H9 (cell line): ENCODE measurements at places on chromosomes 13 and 19. TPM values are rescaled to one million over a fixed set of nuclear protein-coding genes. Genes with fewer than 3 reads are reported as not detected.

GRCh38 chr13:43611281-43612273 lies 175.2 kb downstream of the ENOX1 start:
- H3K4me3 ChIP-seq = no peak overlapping the region
- no peaks in the 10 kb centered on the region for H3K36me3 ChIP-seq
- no peak overlapping the region for H3K27ac ChIP-seq
- no peak for DNase-seq
- H3K27me3 ChIP-seq = no peaks in the 10 kb centered on the region

DNA sequence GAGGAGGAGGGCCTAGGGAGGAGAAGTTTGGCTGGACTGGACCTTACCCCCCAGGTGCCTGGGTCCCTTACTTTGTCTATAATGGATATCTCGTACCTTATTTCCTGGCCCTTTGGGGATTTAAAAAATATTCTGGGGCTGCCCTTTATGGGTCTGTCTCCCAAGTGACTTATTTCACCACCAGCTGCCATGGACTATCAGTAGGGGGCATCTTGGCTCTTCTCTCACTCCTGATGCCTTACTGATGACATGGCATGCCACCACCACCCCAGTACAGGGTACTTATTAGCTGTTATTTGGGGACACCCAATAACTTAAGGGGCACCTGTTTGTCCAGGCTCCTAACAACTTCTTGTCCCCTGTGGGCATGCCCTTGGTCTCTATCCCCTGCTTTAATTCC lies 38.0 kb downstream of the NFIX start:
- no peak for DNase-seq
- H3K4me1 ChIP-seq = no peaks in the 10 kb centered on the region
- H3K27me3 ChIP-seq = peaks cover 10% of the 10 kb centered on the region; the same call in 1 of the 2 replicates
- H3K36me3 ChIP-seq = no peaks in the 10 kb centered on the region
- H3K27ac ChIP-seq = no peak overlapping the region

- H3K4me3 ChIP-seq = no peak overlapping the region
- no peaks in the 10 kb centered on the region for H3K27me3 ChIP-seq
- no peaks in the 10 kb centered on the region for H3K36me3 ChIP-seq
- no peaks in the 10 kb centered on the region for H3K4me1 ChIP-seq
Measured at GRCh38 chr13:67318398-67318797, 88.3 kb upstream of the PCDH9 start.

DNA sequence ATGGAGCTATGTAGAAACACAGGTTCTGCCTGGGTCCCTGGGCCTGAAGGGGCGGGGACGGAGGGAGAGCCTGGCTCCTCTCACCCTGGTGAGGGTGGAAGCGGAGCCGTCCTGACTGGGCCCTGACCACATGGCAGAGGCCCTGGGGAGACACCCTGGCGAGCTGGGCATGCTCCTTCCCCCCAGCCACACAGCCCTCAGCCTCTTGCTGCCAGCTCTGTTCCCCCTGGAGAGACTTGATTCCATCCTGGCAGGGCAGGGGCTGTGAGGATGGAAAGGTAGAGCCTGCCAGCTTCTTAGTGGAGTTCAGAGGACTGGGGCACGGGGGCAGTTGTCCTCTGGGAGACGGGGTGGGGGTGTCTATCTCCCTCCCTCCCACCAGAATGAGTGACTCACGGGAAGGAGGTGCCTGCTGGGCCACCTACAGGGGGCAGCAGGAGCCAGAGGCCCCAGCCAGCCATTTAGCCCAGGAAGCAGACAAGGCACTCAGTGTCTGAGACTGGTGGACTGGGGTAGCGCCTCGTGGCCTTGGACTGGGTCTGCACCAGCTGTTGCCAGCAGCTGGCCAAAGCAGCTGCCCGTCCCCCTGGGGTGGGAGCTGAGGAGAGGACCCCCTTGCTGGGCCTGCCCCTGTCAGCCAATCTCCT lies 22.8 kb upstream of the RNF17 start:
- H3K4me1 ChIP-seq = no peaks in the 10 kb centered on the region
- H3K27me3 ChIP-seq = peaks cover 18% of the 10 kb centered on the region; the same call in 1 of the 2 replicates
- DNase-seq = peak; percentile 57
- no peaks in the 10 kb centered on the region for H3K36me3 ChIP-seq
- H3K4me3 ChIP-seq = no peak overlapping the region
- no peak overlapping the region for H3K27ac ChIP-seq

DNA sequence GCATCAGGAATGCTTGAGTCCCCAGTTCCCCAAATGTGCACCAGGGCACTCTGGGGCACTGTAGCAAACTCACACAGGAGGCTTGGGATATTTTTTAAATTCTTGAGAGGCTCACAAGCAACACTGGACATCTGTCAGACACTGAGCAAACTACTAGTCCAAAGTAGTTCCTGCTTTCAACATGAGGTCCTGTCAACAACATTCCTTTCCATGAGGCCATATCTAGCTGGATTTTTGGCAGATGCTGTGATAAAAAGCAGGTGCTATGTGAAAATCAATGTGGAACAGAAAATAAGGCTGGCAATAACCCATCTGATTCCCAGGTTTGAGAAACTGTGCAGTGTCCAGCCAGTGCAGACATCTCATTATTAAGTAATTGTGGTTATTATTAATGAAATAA lies 50.5 kb downstream of the STARD13 start:
- no peaks in the 10 kb centered on the region for H3K27me3 ChIP-seq
- H3K4me3 ChIP-seq = no peak overlapping the region
- H3K27ac ChIP-seq = no peak overlapping the region
- H3K4me1 ChIP-seq = no peaks in the 10 kb centered on the region
- peaks cover 5% of the 10 kb centered on the region; the same call in 1 of the 2 replicates for H3K36me3 ChIP-seq
- DNase-seq = no peak

GRCh38 chr13:72952529-72953141 lies 106.2 kb upstream of the KLF5 start:
- no peak overlapping the region for H3K27ac ChIP-seq
- H3K36me3 ChIP-seq = peaks cover 19% of the 10 kb centered on the region
- H3K27me3 ChIP-seq = no peaks in the 10 kb centered on the region
- H3K4me3 ChIP-seq = no peak overlapping the region

GRCh38 chr19:2454962-2455850 lies 1.6 kb downstream of the LMNB2 start:
- H3K27ac ChIP-seq = no peak overlapping the region
- H3K27me3 ChIP-seq = no peaks in the 10 kb centered on the region
- no peak for DNase-seq
- no peaks in the 10 kb centered on the region; the same call in 1 of the 2 replicates for H3K4me1 ChIP-seq

- no peaks in the 10 kb centered on the region for H3K27me3 ChIP-seq
- no peaks in the 10 kb centered on the region for H3K36me3 ChIP-seq
- no peak overlapping the region for H3K27ac ChIP-seq
- H3K4me3 ChIP-seq = no peak overlapping the region
Measured at GRCh38 chr13:55705526-55705925, 1435.2 kb upstream of the PRR20A start.

DNA sequence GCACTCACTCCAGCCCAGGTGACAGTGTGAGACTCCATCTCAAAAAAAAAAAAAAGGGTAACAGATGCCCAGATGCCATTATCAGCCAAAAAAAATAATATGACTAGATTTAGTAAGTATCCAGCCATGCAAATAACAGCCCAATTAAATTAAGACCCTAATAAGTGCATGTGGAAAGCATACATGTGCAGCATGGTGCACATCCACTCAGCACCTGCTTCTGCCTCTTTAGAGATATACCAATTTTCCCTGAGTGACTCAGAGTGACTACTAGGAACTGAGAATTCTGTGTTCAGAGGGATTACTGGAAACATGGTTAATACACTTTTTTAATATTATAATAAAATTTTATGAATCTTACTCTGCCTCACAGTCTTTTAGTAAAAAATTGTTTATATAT lies 29.8 kb upstream of the ZNF675 start:
- no peak overlapping the region for H3K27ac ChIP-seq
- no peaks in the 10 kb centered on the region for H3K4me1 ChIP-seq
- H3K36me3 ChIP-seq = no peaks in the 10 kb centered on the region
- no peak overlapping the region for H3K4me3 ChIP-seq
- no peaks in the 10 kb centered on the region for H3K27me3 ChIP-seq

DNA sequence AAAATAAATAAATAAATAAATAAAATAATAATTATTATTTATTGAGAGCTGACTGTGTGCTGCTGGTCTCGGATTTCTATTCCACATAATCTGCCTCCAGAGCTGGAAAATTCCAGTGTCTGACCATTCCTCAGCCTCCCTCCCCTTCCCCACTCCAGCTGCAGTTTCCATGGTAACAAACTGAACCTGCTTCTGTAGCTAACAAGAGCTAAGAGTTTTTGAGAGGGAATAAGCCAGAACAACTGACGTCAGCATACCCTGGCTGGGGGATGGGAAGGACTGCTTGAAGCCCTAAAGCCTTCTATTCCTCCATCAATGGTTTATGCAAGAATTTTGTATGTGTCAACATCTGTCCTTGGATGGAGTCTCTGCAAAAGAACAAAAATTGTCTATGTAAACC lies 26.0 kb upstream of the PEG3 start:
- H3K27me3 ChIP-seq = no peaks in the 10 kb centered on the region
- peaks cover 6% of the 10 kb centered on the region for H3K36me3 ChIP-seq
- no peak overlapping the region for H3K27ac ChIP-seq

- H3K36me3 ChIP-seq = peaks cover 16% of the 10 kb centered on the region
- no peaks in the 10 kb centered on the region for H3K27me3 ChIP-seq
- no peak for DNase-seq
- H3K4me3 ChIP-seq = no peak overlapping the region
- no peak overlapping the region for H3K27ac ChIP-seq
Measured at GRCh38 chr13:110546926-110547325, 14.6 kb downstream of the RAB20 start.

DNA sequence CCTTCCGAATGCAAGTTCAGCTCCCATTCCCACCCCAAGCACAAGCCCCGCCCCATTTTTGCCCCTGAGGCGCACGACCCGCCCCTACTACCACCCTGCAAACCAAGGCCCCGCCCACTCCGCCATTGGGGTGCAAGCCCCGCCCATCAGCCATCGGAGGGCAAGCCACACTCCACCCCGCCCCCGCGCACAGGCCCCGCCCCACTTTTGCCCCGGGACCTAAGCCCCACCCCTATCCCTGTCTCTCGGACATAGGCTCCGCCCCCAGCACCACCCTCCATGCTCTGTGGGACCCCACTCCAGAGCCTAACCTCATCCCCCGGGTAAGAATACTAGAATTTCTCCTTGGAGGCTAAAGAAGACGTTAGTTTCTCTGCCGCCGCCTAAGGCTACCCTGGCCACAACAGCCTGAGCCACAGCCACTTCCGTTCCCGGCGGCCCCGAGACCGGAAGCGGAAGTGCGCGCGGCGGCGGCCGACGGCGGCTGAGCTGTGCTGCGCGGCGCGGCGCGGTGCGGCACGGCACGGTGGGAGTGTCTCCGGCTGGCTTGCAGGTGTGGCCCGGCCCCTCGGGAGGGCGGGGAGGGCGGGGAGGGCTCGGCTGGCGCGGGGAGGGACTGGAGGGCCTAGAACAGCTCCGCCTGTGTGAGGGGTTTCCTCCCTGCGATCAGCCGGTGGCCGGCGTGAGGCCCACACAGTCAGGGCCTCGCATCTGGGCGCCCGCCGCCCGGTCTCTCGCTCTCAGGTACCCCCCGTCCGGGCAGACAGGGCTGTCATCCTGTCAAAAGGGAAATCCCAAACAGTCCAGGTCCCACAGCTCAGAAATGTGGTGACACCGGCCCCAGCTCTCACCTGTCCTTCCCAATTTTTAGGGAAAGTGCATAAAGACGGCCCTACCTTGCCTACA lies at the start of gene ZNF333:
Gene ZNF333, plus strand, starts transcription at position 451 of the 906 bp plus-strand sequence. CDS start 3,444 bp downstream, outside the sequence.
- no peaks in the 10 kb centered on the region for H3K36me3 ChIP-seq
- peak within 1 kb of the TSS; percentile 74 for H3K27ac ChIP-seq
- no peaks in the 10 kb centered on the region for H3K4me1 ChIP-seq
- no peaks in the 10 kb centered on the region for H3K27me3 ChIP-seq

The PSG3 gene
- not detected in 2 replicates for total RNA-seq

The SMAD9 gene
- total RNA-seq = 1.1 TPM in 2 replicates

The PTH2 gene
- total RNA-seq = 0.92 and 0.96 TPM in 2 replicates

The RASIP1 gene
- total RNA-seq = 2.4 and 2.8 TPM in 2 replicates

The ATP8A2 gene
- total RNA-seq = 16.3 and 18.2 TPM in 2 replicates

The KLC3 gene
- total RNA-seq = 3.8 and 4.8 TPM in 2 replicates

The S1PR4 gene
- not detected in 2 replicates for total RNA-seq
